ENCODE measurements at places on chromosomes 6 and 20.

- no peak for DNase-seq
These were observed 144.9 kb upstream of the RGS17 start for GRCh38 chr6:153275997-153276396.

DNA sequence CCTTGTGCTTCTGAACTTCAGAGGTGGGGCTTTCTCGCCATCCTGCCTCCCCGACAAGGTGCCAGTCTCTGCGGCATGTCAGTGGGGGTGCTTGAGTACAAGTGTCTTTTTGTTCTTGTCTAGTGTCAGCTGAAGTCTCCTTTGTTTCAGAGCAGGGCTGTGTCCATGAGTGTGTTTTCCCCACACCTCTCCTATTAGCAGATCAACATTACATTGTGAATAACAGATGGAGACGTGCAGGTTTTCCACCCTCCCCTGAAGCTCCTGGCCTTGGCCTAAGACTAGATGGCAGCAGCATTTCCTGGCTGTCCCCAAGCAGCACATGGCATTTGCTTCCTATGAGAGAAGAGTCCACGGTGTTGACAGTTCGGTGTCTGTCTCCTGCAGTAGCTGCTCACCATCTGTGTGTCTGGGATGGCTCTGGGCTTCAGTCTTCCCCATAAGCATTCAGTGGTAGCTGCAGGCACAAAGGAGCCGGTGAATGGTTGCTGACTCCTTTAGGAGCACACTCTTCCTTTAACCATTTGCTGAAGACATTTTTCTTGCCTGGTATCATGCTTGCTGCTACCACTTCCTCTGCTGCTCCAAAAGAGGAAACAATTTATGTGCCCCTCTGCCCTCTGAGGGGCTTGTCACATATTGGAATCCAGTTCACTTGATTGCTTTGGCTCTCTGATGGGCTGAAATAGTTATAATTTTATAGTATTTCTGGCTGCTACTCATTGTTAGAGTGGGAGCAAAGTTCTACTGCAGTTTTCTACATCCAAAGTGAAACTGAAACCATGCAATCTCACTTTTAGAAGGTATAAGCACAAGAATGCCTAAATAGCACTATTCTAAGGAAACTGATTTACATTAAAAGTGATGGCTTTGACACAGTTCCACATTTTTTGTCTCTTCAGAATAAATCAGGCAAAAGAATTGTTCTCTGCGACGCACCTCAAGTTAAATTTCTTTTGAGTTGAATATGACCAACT lies 913.0 kb downstream of the C6orf118 start:
- DNase-seq, result peak; percentile 32

- DNase-seq, result no peak
These were observed 57.6 kb upstream of the IER3 start for GRCh38 chr6:30801950-30802349.

DNA sequence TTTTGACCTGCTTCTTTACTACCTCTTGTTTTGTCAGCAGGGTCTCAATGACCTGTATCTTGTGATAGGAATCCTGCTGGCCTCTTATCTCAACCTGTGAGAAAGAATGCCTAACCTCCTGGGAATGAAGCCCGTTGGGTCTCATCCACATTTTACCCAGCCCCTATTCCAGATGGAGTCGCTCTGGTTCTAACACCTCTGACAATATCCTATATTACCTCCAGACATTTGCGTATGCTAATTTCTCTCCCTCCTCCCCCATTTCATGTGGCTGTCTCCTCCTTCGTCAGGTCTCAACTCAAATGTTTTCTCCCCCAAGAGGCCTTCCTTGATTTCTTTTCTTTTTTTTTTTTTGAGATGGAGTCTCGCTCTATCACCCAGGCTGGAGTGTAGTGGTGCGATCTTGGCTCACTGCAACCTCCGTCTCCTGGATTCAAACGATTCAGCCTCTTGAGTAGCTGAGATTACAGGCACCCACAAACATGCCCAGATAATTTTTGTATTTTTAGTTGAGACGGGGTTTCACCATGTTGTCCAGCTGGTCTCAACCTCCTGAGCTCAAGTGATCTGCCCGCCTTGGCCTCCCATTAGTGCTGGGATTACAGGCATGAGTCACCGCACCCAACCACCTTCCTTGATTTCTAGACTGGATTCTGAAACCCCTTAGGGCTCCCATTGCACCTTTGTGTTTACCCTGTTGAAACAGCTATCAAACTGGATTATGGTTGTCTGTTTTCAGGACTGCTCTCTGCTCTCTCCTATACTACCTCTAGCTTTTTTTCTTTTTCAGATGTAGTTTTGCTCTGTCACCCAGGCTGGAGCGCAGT lies 49.5 kb upstream of the B4GALT5 start:
- DNase-seq, result no peak

Data from ACHN (cell line).